A172 (cell line): ENCODE measurements at places on chromosomes 2 and 18.

DNA sequence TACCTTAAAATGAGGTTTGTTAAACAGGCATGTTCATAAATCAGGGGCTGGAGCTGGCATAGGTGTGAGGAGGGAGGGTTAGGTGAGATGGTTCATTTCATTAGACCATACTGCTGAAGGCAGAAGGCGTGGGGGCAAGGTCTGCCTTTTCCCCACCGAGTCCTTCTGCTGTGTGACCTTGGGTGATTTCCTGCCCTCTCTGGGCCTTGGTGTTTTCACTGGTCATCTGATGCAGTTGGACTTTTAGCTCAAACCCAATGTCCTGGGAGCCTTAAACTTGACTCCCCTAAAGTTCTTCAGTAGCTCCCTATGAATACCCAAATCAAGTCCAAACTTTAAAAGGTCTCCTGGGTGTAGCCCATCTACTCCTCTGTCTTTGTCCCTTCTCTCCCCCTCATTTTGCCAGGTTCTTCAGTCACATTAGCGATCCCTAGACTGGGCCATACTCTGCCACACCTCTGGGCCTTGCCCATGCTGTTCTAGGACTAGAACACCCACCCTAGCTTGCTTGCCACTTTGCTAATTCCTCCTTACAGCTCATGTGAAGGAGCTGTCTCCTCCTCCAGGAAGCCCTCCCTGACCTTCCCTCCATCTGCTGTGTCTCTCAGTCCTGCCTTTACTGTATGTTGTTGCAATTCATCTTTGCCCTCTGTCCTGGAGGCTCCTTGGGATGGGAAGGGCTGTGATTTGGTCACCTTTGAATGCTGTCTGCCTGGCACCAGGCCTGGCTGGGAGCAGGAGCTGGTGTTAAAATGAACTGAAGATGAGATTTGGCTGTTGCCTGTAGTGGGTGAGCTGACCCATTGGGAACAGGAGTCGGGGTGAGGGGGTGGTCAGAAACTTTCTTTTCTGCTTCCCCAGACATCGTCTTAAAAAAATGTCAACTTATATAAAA, 85.4 kb upstream of the HS6ST1 start:
- DNase-seq: no peak

DNA sequence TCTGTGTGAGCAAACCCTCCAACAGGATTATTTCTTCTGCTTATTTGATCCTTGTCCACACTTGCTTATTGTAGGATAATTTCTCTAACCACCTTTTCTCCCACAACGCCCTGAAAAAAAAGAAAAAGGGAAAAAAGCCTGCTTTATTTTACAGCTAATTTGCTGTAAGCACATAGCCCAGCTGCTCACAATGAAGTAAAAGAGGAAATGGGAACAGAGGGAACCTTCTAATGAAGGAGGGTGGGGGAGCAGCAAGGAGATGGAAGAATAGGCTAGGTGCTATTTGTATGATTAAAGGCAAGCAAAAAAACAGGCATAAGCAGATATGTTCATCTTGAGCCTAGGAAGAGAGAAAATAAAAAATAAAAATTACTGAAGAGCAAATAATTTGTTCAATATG, 331.6 kb downstream of the TXNL1 start:
- no peak for DNase-seq

DNA sequence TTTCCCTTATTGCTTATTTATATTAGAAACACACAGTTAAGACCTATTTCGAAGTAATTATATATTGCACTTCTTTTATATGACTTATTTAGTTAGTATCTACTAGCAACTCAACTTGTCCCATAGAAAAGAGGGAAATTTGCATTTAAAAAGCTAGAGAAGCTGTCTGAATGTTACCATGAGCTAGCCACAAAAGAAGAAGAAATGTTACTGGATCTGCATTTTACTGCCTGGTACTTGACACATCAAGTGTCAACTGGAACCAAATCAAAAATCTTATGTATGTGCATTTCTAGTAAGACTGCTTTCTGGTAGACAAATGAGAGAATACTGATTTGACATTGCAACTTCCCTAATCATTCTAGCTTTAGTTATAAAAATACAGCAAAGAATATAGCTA, 424.6 kb upstream of the VRK2 start:
- DNase-seq: no peak

GRCh38 chr2:55780697-55781096, 87.1 kb upstream of the PNPT1 start:
- peak; percentile 10 for DNase-seq

- no peak for DNase-seq
Measured at GRCh38 chr2:213958086-213958485, 452.8 kb upstream of the VWC2L start.

- DNase-seq: no peak
Measured at GRCh38 chr2:44740678-44741077, 200.8 kb upstream of the SIX3 start.

- no peak for DNase-seq
Measured at GRCh38 chr18:43007365-43007764, 108.1 kb downstream of the RIT2 start.

- no peak for DNase-seq
Measured at GRCh38 chr18:29078273-29078672, 901.3 kb upstream of the CDH2 start.
